ENCODE measurements at places on chromosomes 3 and 15. TPM values are rescaled to one million over a fixed set of nuclear protein-coding genes. Genes with fewer than 3 reads are reported as not detected.

Gene CCNB2
- polyA plus RNA-seq, result 19.7 TPM

DNA sequence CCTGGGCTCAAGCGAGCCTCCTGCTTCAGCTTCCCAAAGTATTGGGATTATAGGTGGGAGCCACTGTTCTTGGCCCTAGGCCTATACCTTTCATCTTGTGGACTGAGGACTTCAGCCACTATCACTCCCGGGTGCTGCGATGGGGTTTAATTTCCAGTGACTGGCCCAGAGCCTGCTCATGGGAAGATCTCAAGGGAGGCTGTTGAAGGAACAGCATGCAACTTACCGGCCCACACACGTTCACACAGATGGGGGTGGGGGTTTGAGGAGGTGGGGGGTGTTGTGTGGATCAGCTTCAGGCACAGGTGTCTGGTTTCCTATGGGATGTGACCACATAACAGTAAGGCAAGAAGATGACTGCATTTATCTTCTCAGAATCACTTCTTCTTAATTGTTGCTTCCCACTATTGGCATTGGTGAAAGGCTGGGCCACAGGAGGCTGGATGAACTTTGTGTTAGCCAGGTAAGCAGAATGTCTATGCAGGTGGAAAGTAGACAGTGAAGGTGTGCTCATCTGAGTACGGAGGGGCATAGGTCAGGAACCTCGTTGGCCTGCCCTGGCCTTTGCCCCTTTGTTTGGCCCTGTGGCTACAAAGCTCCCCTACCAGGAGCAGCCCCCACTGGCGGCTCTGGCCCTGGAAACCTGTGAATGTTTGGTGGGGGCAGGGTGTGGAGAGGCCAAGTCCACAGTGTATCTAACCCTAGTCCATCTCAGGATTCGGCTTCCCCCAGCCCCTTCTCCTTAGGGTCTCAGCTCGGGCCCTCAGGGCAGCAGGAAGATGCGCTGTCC, 1.4 kb upstream of the APBA2 start:
- DNase-seq, result no peak

DNA sequence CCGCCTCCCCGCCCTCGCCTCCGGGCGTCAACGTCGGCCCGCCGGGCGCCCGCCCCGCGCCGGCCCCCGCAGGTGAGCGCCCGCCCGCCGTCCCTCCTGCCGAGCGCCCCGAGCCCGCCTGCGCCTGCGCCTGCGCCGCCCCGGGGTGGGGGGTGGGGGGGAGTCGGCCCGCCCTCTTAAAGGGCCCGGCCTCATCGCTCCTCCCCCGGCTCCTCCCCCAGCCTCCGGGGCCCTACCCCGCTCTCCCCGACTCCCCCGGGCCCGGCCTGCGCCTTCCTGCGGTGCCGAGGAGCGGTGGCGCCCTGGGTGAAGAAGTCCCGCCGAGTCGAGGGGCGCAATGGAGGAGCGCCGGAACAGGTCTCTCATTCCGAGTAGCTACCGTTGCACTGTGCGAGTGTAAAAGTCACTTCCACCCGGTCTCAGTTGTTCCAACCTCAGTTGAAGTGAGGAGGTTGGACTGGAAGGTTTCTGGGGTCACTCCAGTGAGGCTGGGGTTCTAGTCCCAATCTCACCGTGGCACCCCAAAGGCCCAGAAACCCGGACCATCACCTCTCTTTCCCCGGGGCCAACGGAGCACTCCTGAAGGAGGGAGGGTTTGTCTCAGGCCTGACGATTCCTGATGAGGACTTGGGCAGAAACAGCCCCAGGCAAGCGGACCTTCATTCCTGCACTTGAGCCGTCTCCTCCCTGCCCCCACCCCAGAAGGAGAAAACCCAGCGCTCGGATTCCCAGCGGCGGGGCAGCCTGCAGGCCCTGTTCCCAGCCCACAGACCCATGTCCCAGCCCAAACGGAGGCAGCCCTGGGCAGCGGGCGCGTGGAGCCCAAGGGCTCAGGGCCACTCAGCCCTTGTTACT, 1.5 kb upstream of the TNK2 start:
- DNase-seq, result no peak

DNA sequence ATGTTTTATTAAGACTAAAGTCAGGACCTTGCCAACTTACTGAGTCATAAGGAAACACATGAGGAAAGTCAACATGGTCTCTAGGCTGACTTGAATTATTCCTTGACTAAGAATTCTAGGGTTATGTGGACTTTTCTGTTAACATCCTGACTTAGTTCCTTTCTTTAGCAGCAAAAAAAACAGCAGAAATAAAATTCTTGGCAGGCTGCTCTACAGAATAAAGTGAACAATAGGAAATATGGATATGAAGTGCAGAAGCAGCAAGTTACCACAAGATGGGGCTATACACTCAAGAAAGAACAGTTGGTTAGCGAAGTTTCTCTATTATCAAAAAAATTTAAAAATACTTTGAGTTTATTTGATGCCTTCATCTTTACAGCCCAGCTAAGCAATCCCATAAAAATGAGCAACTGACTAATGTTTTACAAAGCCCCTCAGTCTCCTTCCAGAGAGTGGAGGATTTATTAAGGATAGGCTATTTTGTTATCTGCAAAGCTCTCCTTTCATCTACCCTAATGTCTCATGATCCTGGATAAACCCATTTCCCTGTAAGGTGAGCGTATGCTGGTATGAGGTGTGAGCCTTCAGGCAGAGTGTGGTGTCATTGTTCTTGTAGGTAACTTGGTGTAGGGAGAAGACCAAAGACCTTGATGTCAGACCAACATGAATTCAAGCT, 23.1 kb upstream of the MCCC1 start:
- no peak for DNase-seq

GRCh38 chr3:170712798-170713197, 126.9 kb upstream of the SLC7A14 start:
- no peak for DNase-seq

DNA sequence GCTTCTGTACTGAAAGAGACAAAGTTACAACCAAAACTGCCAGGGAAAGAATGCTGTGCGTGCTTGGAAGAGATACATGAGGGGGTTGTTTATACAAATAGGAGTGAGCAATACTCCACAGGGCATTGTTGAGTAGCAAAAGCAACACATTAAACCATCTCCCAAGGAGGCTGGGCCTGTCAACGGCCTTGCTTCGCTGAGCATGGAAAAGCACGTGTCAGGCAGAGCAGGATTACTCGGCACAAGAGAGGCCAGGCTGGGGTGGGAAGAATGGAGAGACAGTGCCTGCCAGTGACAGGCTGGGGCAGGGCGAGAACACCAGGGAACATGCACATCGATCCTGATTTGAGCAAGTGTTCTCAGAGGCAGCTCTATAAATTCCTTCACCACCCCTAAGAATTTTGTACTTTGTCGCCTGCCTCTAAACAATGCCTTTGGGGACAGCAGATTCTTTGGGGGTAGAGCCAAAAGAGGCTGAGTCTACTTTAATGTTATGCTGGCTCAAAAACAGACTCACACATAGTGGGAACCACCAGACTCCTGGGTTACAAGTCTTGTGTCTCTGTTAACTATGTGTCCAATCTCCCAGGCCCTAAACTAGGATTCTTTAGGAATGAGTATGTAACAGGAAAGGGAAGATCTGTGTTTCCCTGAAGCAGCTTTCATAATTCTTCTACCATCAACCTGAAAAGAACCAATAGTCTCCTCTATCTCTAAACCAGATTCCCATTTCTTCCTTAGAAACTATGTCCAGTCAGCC, 67.2 kb downstream of the LIPC start:
- DNase-seq, result peak; percentile 91

- DNase-seq, result no peak
These were observed 79.5 kb upstream of the PRR23C start for GRCh38 chr3:139124197-139124596.

GRCh38 chr3:141511361-141511760, 24.5 kb downstream of the RASA2 start:
- DNase-seq, result no peak

GRCh38 chr3:146970236-146970635, 365.1 kb upstream of the PLSCR5 start:
- DNase-seq, result no peak

Measured in AG04450 (cell line).